ENCODE measurements at places on chromosomes 1 and 21. TPM values are rescaled to one million over a fixed set of nuclear protein-coding genes. Genes with fewer than 3 reads are reported as not detected.

- DNase-seq = no peak
- no peak overlapping the region for H3K4me3 ChIP-seq
- H3K27me3 ChIP-seq = no peaks in the 10 kb centered on the region
- H3K4me1 ChIP-seq = no peaks in the 10 kb centered on the region
- peaks cover 41% of the 10 kb centered on the region for H3K36me3 ChIP-seq
- H3K27ac ChIP-seq = no peak overlapping the region
Measured at GRCh38 chr1:100077531-100077930, 55.2 kb downstream of the SASS6 start.

NBPF14 gene
- 11.7 TPM for total RNA-seq

TESK2 gene
- total RNA-seq = 13.9 TPM

- DNase-seq = no peak
- no peak overlapping the region for H3K27ac ChIP-seq
- H3K27me3 ChIP-seq = peaks cover 4% of the 10 kb centered on the region
Measured at GRCh38 chr21:41634858-41635257, 126.9 kb upstream of the TMPRSS2 start.

DNA sequence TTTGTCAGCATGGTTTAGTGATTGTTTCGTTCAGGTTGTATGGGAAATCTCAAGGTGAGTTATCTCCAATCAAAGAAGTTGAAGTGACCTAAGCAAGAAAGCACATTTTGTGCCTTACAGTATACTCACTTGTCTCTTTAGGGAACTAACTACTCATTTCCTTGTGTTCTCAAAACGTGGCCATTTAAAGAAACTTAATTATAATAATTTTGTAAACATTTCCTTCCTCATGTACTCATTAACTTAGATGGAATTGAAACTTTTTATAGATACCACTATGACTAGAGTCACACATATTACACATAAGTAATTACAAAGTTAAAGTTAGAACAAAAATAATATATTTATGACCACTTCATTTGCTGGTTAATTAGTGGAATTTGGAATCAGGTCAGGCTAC lies 552.6 kb downstream of the MRPL39 start:
- no peaks in the 10 kb centered on the region for H3K27me3 ChIP-seq
- no peak for DNase-seq
- H3K36me3 ChIP-seq = no peaks in the 10 kb centered on the region
- H3K4me3 ChIP-seq = no peak overlapping the region

- H3K36me3 ChIP-seq = no peaks in the 10 kb centered on the region
- peaks cover 5% of the 10 kb centered on the region for H3K27me3 ChIP-seq
- H3K27ac ChIP-seq = no peak overlapping the region
- peaks cover 9% of the 10 kb centered on the region for H3K4me1 ChIP-seq
Measured at GRCh38 chr1:29356663-29357062, 120.3 kb downstream of the PTPRU start.

TTC39A gene
- total RNA-seq = 15.6 TPM

DNA sequence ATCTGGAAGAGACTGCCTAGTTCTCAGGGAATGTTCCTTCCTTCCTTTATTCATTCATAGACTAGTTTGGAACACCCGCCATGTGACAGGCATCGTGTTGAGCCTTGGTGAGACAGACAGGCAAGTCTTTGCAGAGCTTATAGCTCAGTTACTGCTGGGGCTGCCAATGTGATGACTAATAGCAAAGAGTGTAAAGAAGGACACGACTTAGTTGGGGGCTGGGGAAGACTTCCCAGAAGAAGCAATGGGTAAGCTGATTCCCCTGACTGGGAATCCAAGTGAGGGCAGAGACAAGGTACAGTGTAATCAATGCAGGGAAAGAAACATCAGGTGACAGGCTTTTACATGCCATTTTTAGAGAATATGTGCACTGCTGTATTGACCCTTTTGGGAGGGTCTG lies 51.2 kb downstream of the TENT5C start:
- DNase-seq = peak; percentile 84
- peaks cover 5% of the 10 kb centered on the region for H3K4me1 ChIP-seq
- H3K36me3 ChIP-seq = no peaks in the 10 kb centered on the region

GRCh38 chr1:203215573-203215972 lies 13.9 kb downstream of the CHIT1 start:
- no peak overlapping the region for H3K4me3 ChIP-seq
- H3K27me3 ChIP-seq = no peaks in the 10 kb centered on the region
- no peak overlapping the region for H3K27ac ChIP-seq
- H3K36me3 ChIP-seq = no peaks in the 10 kb centered on the region

DNA sequence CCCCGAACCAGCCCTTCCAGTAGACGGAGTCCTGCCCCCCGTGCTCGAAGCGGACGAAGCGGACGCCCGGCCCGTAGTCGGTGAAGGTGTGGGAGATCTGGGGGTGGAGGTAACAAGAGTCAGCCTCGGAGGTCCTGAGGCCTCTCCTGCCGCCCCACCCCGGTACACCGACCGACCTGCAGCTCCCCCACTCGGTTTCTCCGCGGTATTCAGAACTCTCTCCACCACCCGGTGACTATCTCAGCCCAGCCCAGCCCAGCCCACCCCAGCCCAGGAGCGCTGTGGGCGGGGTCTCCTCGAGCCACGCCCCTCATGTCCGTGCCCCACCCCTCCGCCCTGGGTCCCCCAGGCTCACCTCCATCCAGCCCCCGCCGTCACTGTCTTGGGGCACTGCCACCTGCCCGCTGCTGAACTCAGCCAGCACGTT lies 5.5 kb downstream of the FBXO2 start:
- H3K4me3 ChIP-seq = no peak overlapping the region
- no peak overlapping the region for H3K27ac ChIP-seq
- DNase-seq = no peak
- peaks cover 22% of the 10 kb centered on the region for H3K27me3 ChIP-seq

MROH9 gene
- total RNA-seq = not detected

GNL2 gene
- total RNA-seq = 26.4 TPM

SPATA1 gene
- 1.2 TPM for total RNA-seq

OR2T35 gene
- total RNA-seq = not detected
